NCI-H2107 (cell line): ENCODE measurements at places on chromosomes 5 and 9.

GRCh38 chr5:140996060-140996459, 29.8 kb downstream of the PCDHAC2 start:
- DNase-seq, result no peak

- DNase-seq, result no peak
Measured at GRCh38 chr5:180988592-180988991, at the start of gene BTNL3. Gene BTNL3, plus strand, starts transcription at chr5:180988846. Its CDS starts 183 bp downstream, at chr5:180989029.

GRCh38 chr5:167673942-167674341, 617.5 kb upstream of the WWC1 start:
- no peak for DNase-seq

DNA sequence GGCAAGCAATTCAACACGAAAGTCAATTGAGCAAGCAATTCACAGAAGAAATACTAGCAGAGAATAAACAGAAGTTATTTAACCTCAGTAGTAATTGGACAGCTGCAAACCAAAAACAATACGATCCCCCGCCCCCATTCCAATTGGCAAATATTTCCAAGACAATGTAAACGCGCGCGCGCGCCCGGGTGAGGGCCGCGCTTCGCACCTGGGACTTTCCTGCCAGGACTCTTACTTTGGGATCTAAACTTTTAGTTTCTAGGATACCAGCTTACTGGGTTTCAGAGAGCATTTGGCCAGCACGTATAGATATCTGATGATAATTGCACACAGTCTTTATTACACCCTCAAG, 8.6 kb downstream of the RUFY1 start:
- peak; percentile 3 for DNase-seq

DNA sequence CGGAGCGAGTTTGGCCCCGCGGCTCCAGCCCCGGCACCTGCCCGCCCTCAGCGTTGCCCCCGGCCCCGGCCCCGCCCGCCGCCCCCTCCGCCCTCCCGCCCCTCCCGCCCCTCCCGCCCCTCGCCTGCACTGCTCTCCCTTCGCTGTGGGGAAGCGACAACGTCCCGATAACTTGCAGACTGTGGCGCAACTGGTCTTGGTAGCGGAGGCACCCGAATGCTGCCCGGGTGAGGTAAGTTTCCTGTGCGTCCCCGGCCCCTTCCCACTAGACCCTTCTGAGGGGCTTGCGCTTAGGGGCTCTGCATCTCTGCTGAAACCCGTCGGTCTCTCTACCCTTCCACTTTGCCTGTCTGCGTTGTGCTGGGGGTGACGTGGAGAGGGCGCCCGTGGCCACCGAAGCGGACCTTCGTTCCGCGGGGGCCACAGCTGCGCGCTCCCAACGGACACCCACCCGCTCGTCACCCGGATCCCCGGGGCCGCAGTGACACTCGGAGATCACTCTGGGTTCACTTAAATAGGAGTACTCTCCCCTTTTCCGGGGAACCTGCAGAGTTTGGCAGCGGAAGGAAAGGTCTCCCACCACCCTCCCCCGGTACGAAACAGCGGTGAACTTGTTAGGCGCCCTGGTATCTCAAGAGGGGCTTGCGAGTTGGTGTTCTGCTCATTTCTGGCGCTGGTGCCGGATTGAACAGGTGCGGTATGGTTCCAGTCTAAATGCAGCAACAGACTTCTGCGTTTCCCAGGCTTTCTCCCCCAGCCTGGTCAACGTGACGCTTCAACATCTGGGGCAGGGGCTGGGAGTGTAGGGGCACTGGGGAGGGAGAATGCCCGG, 707 bp downstream of the PIP5K1B start:
- DNase-seq, result no peak

DNA sequence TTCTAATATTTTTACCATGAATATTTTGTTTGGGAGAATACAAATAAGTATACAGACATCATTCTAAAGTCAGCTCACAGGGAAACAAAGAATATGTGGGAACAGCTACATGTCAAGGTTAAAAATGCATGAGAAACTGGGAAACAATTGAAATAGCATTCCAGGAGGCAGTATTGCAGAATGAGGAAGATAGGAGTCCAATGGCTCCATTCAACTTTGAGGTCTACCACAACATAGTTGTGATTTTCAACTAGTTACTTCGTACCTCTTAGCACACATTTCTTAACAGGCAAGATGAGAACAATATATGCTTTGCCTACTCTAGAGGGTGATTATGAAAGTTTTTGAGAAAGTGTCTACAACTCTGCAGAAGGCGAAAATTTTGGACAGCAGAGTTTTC, 35.2 kb upstream of the CAST start:
- DNase-seq, result no peak

DNA sequence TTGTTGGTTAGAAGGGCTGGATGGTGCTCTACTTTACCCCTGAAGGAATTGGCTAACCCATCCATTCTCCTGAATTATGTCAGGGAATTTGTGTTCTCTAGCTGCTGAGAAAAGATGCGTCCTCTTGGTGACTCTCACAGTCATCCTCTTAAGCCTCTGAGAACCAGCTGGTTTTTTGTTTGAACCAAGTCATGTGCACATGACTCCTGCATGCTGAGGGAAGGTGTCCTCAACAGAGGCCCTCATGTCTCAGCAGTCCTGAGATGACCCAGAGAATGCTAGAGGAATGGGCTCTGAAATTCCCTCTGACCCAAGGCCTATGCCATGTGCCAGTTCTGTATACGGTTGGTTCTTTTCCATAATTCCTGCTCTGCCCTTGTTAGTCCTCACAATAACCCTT, 10.4 kb upstream of the C5orf63 start:
- no peak for DNase-seq

DNA sequence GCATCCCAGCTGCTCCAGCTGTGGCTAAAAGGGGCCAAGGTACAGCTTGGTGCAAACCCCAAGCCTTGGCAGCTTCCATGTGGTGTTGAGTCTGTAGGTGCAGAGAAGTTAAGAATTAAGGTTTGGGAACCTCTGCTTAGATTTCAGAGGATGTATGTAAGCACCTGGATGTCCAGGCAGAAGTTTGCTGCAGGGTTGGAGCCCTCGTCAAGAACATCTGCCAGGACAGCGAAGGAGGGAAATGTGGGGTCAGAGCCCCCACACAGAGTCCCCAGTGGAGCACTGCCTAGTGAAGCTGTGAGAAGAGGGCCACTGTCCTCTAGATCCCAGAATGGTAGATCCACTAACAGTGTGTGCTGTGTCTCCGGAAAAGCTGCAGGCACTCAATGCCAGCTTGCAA, 236.2 kb upstream of the ADRA1B start:
- no peak for DNase-seq

DNA sequence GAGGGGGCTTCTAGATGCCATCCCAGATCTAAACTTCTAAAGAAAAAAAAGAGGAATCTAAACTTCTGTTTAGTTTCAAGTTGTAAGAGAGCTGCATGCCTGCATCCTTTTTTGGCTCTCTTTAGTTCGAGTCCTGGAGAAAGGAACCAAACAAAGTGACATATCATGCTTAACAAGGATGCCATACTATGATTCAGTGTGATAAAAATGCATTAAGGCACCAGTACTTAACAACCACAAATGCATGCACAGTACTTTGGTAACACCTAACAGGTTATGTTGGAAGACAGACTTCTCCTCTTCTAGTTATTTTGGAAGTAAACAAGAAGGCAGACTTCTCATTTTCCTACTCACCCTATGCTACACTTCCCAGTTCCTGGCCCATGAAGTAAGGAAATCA, 27.3 kb downstream of the NME5 start:
- DNase-seq, result no peak

DNA sequence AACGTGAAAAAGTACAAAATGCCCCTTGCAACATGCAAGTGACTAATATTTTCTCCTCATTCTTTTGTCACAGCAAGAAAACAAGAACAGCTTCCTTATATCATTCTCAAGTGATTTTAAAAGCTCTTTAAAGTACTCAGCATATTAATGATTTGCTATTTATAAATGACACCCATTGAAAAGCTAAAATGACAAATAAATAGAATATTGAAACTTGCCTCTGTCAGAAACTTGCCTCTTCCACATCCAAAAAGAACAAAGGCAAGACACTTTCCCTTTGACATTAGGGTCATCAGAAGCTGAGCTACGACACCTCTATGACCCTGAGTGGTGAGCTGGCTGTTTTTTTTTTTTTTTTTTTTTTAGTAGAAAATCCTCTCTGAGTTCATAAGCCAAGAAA, 339.6 kb upstream of the ITGA1 start:
- DNase-seq, result no peak
